ENCODE measurements at places on chromosomes 16 and 17.

- DNase-seq = no peak
- peaks cover 62% of the 10 kb centered on the region for H3K27me3 ChIP-seq
- no peaks in the 10 kb centered on the region for H3K36me3 ChIP-seq
- peaks cover 10% of the 10 kb centered on the region for H3K4me1 ChIP-seq
Measured at GRCh38 chr16:51156807-51157200, 5.7 kb upstream of the SALL1 start.

GRCh38 chr16:66428682-66429251 lies 1.7 kb downstream of the BEAN1 start:
- H3K27ac ChIP-seq = no peak overlapping the region
- no peak overlapping the region for H3K4me3 ChIP-seq
- DNase-seq = no peak
- peaks cover 9% of the 10 kb centered on the region for H3K4me1 ChIP-seq

DNA sequence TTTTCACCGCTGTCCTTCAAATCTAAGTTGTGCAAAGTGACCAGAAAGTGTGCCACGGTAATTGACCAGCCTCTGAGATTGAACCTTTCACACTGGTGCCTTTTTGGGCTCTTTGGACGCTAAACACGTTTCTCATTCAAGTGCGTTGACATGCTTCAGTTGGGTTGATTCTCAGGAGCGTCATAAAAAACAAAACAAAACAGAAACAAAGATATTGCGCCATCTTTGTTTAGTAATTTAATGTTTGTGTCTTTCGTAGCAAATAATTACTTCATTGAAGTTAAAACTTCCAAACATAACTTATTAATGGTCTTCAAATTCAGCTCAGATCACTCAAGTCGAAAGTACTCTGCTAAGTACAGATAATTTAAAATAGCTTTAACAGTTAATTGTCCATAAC lies 80.2 kb downstream of the OR1D5 start:
- no peaks in the 10 kb centered on the region for H3K36me3 ChIP-seq
- H3K27me3 ChIP-seq = no peaks in the 10 kb centered on the region
- no peak overlapping the region for H3K27ac ChIP-seq
- H3K4me3 ChIP-seq = no peak overlapping the region

- H3K27ac ChIP-seq = no peak overlapping the region
- DNase-seq = no peak
- peaks cover 9% of the 10 kb centered on the region for H3K4me1 ChIP-seq
- peaks cover 22% of the 10 kb centered on the region for H3K27me3 ChIP-seq
Measured at GRCh38 chr16:58461056-58461455, 38.9 kb upstream of the NDRG4 start.

GRCh38 chr17:4206962-4207361 lies 56.8 kb downstream of the ANKFY1 start:
- H3K27me3 ChIP-seq = no peaks in the 10 kb centered on the region
- peaks cover 2% of the 10 kb centered on the region for H3K4me1 ChIP-seq
- H3K36me3 ChIP-seq = peaks cover 87% of the 10 kb centered on the region
- no peak overlapping the region for H3K4me3 ChIP-seq

DNA sequence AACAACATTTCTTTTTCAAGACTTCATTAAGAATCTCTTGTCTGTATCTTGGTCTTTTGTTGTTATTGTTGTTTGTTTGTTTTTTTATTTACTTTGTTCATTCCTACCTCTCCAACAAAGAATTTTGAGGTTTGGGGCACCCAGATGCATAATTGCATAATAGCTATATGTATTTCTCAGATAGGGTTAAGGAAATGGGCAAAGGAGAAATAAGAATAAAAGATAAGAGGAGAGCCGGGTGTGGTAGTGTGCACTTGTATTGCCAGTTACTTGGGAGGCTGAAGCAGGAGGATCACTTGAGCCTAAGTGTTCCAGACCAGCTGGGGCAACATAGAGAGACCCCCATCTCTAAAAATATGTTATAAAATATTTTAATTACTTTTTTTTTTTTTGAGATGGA lies 30.5 kb downstream of the CDH1 start:
- no peak overlapping the region for H3K27ac ChIP-seq
- H3K36me3 ChIP-seq = no peaks in the 10 kb centered on the region
- no peak overlapping the region for H3K4me3 ChIP-seq
- no peak for DNase-seq
- H3K27me3 ChIP-seq = peaks cover 11% of the 10 kb centered on the region

GRCh38 chr17:81376946-81377714 lies 18.1 kb upstream of the BAHCC1 start:
- H3K27ac ChIP-seq = no peak overlapping the region
- H3K27me3 ChIP-seq = peaks cover 8% of the 10 kb centered on the region
- no peaks in the 10 kb centered on the region for H3K4me1 ChIP-seq
- no peaks in the 10 kb centered on the region for H3K36me3 ChIP-seq
- no peak for DNase-seq
- no peak overlapping the region for H3K4me3 ChIP-seq

DNA sequence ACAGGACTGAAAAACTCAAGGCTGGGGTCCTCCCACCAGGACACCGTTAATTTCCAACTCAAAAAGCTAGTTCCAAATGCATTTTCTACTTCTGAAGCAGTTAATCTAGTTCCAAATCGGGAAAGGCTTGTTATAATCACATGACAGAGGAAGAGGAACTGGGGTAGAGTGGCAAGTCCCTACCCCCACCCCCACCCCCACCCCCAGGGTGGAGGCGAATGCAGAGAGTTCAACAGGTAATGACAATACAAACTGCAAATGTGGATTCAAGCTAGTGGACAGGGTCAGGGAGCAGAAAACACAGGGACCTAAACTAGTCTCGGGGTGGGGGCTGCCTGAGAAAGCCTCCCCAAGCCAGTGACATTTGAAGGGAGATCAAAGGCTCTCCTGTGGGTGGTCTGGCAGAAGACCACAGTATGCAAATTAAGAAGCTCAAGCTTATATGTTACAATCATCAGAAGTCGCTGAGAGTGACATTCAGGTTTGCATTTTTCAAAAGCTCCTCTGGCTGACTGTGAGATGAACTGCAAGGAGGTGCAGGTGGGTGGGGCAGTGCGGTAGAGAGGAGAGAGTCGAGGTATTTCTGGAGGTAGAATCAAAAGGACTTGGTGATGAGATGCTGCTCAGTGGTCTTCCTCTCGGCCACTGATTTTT lies 56.4 kb upstream of the SLC25A19 start:
- peaks cover 98% of the 10 kb centered on the region for H3K4me1 ChIP-seq
- DNase-seq = peak; percentile 58
- no peaks in the 10 kb centered on the region for H3K36me3 ChIP-seq
- H3K4me3 ChIP-seq = peak overlapping the region; percentile 83

GRCh38 chr16:28318042-28318744 lies 25.9 kb downstream of the SBK1 start:
- H3K27me3 ChIP-seq = no peaks in the 10 kb centered on the region
- DNase-seq = no peak
- H3K4me1 ChIP-seq = peaks cover 61% of the 10 kb centered on the region
- H3K4me3 ChIP-seq = no peak overlapping the region

GRCh38 chr17:80604670-80605010 lies 60.0 kb downstream of the RPTOR start:
- no peak overlapping the region for H3K4me3 ChIP-seq
- peaks cover 4% of the 10 kb centered on the region for H3K36me3 ChIP-seq
- DNase-seq = no peak
- no peak overlapping the region for H3K27ac ChIP-seq
- peaks cover 35% of the 10 kb centered on the region for H3K4me1 ChIP-seq

GRCh38 chr16:6926762-6927161 lies 405.9 kb upstream of the RBFOX1 start:
- H3K27me3 ChIP-seq = no peaks in the 10 kb centered on the region
- DNase-seq = no peak
- no peaks in the 10 kb centered on the region for H3K36me3 ChIP-seq
- H3K4me1 ChIP-seq = no peaks in the 10 kb centered on the region
- no peak overlapping the region for H3K27ac ChIP-seq

GRCh38 chr16:89129378-89129777 lies 35.7 kb downstream of the ACSF3 start:
- peaks cover 4% of the 10 kb centered on the region for H3K36me3 ChIP-seq
- H3K27me3 ChIP-seq = no peaks in the 10 kb centered on the region
- peaks cover 19% of the 10 kb centered on the region for H3K4me1 ChIP-seq

DNA sequence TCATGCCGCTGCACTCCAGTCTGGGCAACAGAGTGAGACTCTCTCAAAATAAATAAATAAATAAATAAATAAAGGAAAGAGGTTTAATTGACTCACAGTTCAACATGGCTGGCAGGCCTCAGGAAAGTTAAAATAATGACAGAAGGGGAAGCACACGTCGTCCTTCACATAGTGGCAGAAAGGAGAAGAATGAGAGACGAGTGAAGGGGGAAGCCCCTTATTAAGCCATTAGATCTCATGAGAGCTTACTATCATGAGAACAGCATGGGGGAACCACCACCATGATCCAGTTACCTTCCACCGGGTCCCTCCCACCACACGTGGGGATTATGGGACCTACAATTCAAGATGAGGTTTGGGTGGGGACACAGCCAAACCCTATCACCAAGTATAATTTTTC lies 54.5 kb downstream of the PAFAH1B1 start:
- no peaks in the 10 kb centered on the region for H3K27me3 ChIP-seq
- no peak for DNase-seq
- no peak overlapping the region for H3K4me3 ChIP-seq

GRCh38 chr16:57044931-57045693 lies 47.3 kb upstream of the CPNE2 start:
- H3K27me3 ChIP-seq = no peaks in the 10 kb centered on the region
- H3K4me1 ChIP-seq = peaks cover 29% of the 10 kb centered on the region
- peak overlapping the region; percentile 95 for H3K27ac ChIP-seq
- peak overlapping the region; percentile 64 for H3K4me3 ChIP-seq

- no peak overlapping the region for H3K27ac ChIP-seq
- no peaks in the 10 kb centered on the region for H3K36me3 ChIP-seq
- H3K4me1 ChIP-seq = no peaks in the 10 kb centered on the region
- H3K27me3 ChIP-seq = no peaks in the 10 kb centered on the region
- no peak overlapping the region for H3K4me3 ChIP-seq
- no peak for DNase-seq
Measured at GRCh38 chr16:65195998-65196397, 74.1 kb upstream of the CDH11 start.

- peak overlapping the region; percentile 65 for H3K4me3 ChIP-seq
- DNase-seq = no peak
- H3K36me3 ChIP-seq = peaks cover 10% of the 10 kb centered on the region
Measured at GRCh38 chr16:87949071-87949744, 2.0 kb upstream of the BANP start.

- no peaks in the 10 kb centered on the region for H3K4me1 ChIP-seq
- no peak overlapping the region for H3K4me3 ChIP-seq
- DNase-seq = no peak
- no peaks in the 10 kb centered on the region for H3K36me3 ChIP-seq
- no peaks in the 10 kb centered on the region for H3K27me3 ChIP-seq
Measured at GRCh38 chr16:57961538-57961937, 9.4 kb downstream of the CNGB1 start.

- no peak for DNase-seq
- no peak overlapping the region for H3K27ac ChIP-seq
- no peak overlapping the region for H3K4me3 ChIP-seq
- no peaks in the 10 kb centered on the region for H3K4me1 ChIP-seq
- no peaks in the 10 kb centered on the region for H3K36me3 ChIP-seq
Measured at GRCh38 chr17:72512649-72513556, 392.1 kb downstream of the SOX9 start.

DNA sequence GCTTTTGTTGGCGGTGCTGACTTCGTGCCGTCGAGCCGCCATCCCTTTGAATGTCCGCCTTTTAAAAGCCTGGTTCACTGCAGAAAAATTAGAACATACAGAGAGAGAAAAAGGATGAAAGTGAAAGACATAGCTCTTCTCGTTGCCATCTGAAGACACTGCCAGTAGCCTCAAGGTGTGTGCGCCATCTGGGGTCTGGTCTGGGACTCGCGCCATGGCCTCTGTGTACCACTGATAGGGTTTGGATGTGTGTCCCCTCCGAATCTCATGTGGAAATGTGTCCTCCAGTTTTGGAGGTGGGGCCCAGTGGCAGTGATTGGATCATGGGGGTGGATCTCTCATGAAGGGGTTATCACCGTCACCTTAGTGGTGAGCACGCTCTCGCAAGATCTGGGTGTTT lies 15.5 kb downstream of the GSE1 start:
- peak overlapping the region; percentile 26 for H3K4me3 ChIP-seq
- no peak for DNase-seq
- H3K27me3 ChIP-seq = no peaks in the 10 kb centered on the region
- H3K36me3 ChIP-seq = peaks cover 11% of the 10 kb centered on the region
- H3K27ac ChIP-seq = no peak overlapping the region

GRCh38 chr16:4333308-4333638 lies 17.4 kb downstream of the GLIS2 start:
- no peaks in the 10 kb centered on the region for H3K27me3 ChIP-seq
- H3K27ac ChIP-seq = no peak overlapping the region
- H3K36me3 ChIP-seq = no peaks in the 10 kb centered on the region
- no peak for DNase-seq
- peaks cover 9% of the 10 kb centered on the region for H3K4me1 ChIP-seq

DNA sequence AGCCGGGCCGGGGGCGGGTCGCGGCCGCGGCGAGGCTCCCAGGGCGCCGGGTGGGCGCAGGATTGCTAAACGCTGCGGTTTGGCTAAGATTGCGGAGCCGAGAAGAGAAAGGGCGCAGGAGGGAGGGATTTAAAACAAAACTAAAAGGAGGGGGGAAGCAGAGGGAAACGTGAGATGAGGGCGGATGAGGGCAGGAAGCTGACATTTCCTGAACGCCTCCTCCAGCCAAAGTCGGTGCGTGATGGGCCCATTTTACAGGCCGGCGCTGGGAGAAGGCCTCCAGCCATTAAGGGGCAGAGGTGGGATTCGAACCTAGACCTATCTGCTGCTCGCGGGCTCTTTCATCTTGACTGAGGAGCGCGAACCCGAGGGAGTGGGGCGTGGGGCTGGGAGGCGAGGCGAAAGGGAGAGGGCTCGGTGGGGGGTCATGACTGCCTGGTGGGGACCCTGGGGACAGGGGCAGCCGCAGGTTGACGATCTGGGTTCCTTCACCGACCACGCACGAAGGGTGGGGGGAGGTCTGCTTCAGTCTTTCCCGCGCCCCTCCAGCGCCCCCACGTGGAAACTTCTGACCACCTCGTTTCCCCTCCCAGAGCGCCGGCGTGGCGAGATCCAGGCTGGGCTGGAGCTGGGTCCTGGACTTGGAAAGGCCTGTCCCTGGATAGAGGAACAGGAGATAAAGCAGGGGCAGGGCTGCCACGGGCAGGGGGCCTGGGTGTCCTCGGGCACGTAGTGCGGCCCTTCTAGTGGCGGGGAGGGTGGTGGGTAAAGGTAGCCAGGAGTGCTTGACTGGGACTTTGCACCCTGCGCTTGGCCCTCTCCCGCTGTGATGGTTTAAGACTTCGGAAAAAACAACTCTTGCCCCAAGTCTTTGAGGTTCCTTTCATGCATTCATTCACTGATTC lies 3.8 kb upstream of the TAC4 start:
- H3K27me3 ChIP-seq = no peaks in the 10 kb centered on the region
- H3K4me3 ChIP-seq = peak overlapping the region; percentile 96
- H3K4me1 ChIP-seq = peaks cover 14% of the 10 kb centered on the region
- DNase-seq = peak; percentile 67
- H3K27ac ChIP-seq = peak overlapping the region; percentile 94
- no peaks in the 10 kb centered on the region for H3K36me3 ChIP-seq

Measured in naive thymus-derived CD8-positive, alpha-beta T cell (primary cell).